Ovary (tissue), 10 donors: ENCODE measurements at places on chromosomes 7 and 10. TPM values are rescaled to one million over a fixed set of nuclear protein-coding genes. Genes with fewer than 3 reads are reported as not detected.
A peak's percentile ranks its signal among the peaks of the same experiment; 100 is the strongest.

DNA sequence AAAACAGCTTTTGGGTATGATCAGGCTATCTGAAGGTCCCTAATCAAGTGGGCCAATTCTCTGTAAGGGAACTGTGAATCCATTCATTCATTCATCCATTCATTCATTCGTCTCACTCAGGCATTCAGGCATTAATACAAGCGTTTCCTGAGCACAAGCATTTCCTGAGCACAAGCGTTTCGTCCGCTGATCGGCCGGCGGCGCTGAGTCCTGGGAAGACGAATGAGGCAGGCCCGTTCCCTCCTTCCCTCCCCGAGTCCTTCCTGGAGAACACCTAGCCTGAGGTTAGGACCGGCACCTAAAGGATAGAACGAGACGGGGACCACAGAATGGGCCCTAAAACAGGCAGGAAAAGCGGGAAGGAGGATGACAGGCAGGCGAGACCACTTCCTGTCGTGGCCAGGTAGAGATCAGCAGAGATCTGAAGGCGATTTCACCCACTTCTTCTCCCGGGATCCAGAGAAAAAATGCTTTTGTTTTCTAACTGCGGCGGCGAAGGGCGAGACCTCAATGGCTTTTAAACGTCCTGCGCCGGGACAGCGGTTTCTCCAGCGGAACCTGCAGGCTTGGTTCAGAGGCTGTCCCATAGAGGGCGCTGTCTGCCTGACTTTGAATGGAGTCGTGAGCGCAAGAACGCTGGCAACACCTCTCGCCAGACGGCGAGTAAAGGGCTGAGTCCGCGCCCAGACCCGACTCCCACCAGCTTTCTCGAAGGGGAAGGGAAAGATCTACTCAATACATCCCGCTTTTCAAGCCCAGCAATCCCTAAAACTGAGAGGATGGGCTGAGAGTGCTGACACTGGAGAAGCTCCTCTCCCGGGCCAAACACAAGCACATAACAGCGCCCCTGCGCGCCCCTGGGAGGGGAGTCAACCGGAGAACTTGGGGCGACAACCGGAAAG, 2.9 kb upstream of the HMX3 start:
- DNase-seq = peak; percentile 75
- H3K27me3 ChIP-seq = peaks cover 14% of the 10 kb centered on the region
- no peak overlapping the region for H3K27ac ChIP-seq
- H3K4me3 ChIP-seq = no peak overlapping the region

Gene NKX1-2
- 0.05 TPM for total RNA-seq

DNA sequence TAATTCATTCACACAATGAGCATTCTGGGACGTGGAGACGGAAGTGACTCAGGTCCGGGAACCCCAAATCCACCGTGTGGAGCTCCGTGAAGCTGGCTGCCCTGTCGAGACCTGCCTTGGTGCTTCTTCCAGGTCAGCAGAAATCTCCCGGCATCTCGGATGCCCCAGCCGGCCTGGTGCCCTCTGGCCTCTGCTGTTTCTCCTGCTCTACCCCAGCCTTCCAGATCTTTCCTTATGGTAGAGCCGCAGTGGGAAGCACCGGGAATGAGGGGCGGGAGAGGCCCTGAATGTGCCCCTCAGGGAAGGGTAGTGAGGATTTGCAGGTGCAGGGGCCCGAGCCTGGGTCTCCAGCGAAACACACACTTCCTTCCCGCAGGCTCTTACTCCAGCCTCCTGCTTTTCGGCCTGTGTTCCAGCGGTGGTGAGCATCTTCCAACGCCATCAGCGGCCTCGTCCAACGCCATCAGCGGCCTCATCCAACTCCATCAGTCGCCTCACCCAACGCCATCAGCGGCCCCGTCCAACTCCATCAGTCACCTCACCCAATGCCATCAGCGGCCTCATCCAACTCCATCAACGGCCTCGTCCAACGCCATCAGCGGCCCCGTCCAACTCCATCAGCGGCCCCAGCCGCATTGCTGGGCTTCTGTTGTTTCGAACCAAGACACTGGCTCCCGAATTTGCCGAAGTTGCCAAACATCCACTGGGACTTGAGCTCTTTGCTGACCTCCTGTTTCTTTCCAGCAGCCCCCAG, 57.1 kb upstream of the PDGFA start:
- H3K36me3 ChIP-seq = no peaks in the 10 kb centered on the region
- no peaks in the 10 kb centered on the region for H3K4me1 ChIP-seq
- H3K27me3 ChIP-seq = no peaks in the 10 kb centered on the region

GRCh38 chr10:533186-533585, 156.3 kb downstream of the DIP2C start:
- H3K36me3 ChIP-seq = no peaks in the 10 kb centered on the region
- DNase-seq = no peak
- H3K4me1 ChIP-seq = peaks cover 13% of the 10 kb centered on the region
- no peak overlapping the region for H3K4me3 ChIP-seq
- no peaks in the 10 kb centered on the region for H3K27me3 ChIP-seq

DNA sequence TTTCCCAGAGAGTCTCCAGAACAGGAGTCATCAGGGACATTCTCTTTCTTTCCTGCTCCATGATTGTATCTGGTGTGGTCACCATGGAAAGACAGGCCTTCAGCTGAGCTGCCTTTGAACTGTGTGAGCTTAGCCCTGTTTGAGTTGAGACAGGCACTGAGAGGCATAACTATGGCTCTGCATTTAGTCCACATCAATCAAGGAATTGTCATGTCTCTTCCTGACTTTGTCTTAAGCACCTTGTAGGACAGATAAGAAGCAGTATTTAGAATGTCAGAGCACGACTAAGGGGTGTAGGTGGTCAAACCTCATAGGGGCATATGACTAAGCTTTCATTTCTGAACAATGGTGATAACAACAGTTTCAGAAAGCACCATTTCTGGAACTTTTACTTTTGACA, 53.5 kb downstream of the EPDR1 start:
- no peaks in the 10 kb centered on the region for H3K27me3 ChIP-seq
- peaks cover 4% of the 10 kb centered on the region for H3K4me1 ChIP-seq
- H3K36me3 ChIP-seq = no peaks in the 10 kb centered on the region
- H3K4me3 ChIP-seq = no peak overlapping the region
- H3K27ac ChIP-seq = no peak overlapping the region

GRCh38 chr7:90270431-90271178, 25.6 kb downstream of the CFAP69 start:
- no peaks in the 10 kb centered on the region for H3K4me1 ChIP-seq
- DNase-seq = no peak
- H3K27ac ChIP-seq = no peak overlapping the region
- no peaks in the 10 kb centered on the region for H3K36me3 ChIP-seq
- no peak overlapping the region for H3K4me3 ChIP-seq
- no peaks in the 10 kb centered on the region for H3K27me3 ChIP-seq

DNA sequence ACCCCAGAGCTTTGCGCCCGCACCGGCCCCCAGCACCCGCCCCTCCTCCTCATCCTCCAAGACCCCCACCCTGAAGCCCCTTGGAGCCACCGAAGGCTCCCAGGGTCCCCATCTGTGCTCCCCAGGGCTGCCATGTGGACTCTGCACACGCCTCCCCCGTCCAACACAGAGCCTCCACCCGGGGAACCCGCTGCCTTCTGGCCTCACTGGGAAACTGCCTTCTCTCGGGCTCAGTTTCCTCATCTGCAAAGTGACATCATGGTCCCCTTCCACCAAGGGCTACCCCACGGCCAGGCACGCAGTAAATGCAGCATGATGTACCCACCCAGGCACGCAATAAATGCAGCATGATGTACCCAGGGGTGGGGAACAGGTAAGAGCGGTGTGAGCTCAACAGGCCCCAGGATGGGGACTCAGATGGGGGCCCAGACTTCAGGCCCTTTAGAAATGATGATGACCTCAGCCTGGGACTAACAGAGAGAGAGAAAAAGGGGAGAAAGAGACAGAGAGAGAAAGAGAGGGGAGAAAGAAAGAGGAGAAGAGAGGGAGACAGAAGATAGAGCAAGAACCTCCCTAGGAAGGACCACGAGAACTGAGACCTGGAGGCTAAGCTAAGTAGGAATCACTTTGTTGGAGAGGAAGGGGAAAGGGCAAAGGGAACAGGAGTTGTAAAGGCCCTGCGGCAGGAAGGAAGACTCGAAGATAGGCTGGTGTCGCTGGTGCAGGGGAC, 2.5 kb upstream of the MICALL2 start:
- DNase-seq = no peak
- H3K27me3 ChIP-seq = no peaks in the 10 kb centered on the region
- H3K36me3 ChIP-seq = no peaks in the 10 kb centered on the region
- peaks cover 9% of the 10 kb centered on the region for H3K4me1 ChIP-seq
- H3K4me3 ChIP-seq = no peak overlapping the region

DNA sequence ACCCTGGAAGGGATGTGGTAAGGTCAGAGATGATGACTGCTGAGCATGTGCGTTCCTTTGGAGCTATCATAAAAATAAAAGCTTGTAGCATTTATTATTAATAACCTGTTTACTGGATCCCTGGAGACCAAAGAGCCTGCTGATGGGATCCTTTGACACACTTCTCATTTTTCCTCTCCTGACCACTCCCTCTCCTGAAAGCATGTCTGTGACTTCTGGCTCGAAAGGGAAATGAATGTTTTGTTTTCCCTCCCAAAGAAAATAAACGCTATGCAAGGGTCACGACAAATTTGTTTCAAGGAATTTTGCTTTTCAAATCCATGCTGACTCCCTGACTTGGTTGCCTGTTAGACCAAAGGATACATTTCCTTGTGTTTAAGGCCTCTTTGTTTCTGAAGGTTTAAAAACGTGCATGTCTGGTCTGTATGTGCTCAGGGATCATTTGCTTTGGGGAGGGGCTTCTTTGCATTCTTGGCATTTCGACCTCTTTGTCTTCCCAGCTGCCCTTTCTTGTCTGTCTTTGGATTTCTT, 185.1 kb upstream of the AGK start:
- no peak overlapping the region for H3K4me3 ChIP-seq
- H3K27ac ChIP-seq = no peak overlapping the region
- DNase-seq = no peak
- H3K4me1 ChIP-seq = no peaks in the 10 kb centered on the region
- no peaks in the 10 kb centered on the region for H3K27me3 ChIP-seq

DNA sequence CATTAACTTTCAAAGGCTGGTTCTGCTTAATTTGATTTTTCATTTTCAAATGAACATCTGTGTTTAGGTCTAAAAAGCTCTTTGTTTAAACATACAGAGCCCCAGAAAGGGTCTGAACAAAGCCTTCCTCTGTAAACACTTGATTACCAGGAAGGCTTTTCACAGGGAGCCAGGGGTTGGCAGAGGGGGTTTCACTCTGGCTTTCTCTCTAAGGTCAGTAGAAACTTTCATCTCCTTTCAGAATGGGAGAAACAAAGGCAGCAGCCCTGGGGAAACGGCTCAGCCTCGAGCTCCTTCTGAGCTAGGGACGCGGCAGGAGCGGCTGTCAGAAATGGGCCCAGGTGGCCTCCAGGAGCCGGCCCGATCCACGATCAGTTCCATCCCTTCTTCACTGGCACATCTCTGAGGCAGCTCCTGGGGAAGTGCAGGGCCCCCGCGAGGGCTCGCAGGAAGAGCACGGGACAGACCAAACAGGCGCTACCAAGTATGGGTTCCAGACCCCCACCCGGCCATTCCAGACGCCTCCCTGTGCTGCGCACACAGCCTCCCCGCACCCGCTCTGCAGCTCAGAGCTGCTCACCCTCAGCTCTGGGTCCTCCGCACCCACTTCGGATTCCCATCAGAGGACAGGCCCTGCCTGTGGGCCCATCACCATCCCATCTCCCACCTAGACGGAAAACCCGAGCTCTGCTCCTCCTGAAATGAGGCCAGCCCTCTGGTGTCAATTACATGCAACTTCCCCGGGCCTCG, 124.1 kb downstream of the MAD1L1 start:
- no peaks in the 10 kb centered on the region for H3K27me3 ChIP-seq
- no peak for DNase-seq
- no peaks in the 10 kb centered on the region for H3K36me3 ChIP-seq
- peaks cover 10% of the 10 kb centered on the region for H3K4me1 ChIP-seq
- no peak overlapping the region for H3K27ac ChIP-seq
- H3K4me3 ChIP-seq = no peak overlapping the region

Gene MRPS33
- 20.0 TPM for total RNA-seq

DNA sequence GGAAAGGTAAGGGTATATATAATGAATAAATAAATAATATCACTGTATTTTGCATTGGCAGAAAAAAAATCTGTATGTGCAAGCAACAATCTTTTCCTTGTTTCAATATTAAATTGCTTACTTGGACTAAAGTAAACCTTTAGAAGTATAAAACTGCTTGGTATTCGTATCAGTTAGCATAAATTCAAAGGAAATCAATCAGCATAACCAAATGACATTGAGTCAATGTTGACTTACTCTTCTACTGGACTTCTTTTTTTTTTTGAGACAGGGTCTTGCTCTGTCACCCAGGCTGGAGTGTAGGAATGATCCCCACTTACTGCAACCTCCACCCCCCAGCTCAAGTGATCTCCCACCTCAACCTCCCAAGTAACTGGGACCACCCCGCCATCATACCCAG, 42.3 kb upstream of the KMT2C start:
- H3K27ac ChIP-seq = no peak overlapping the region
- no peaks in the 10 kb centered on the region for H3K36me3 ChIP-seq
- no peaks in the 10 kb centered on the region for H3K27me3 ChIP-seq
- H3K4me3 ChIP-seq = no peak overlapping the region
- no peak for DNase-seq

DNA sequence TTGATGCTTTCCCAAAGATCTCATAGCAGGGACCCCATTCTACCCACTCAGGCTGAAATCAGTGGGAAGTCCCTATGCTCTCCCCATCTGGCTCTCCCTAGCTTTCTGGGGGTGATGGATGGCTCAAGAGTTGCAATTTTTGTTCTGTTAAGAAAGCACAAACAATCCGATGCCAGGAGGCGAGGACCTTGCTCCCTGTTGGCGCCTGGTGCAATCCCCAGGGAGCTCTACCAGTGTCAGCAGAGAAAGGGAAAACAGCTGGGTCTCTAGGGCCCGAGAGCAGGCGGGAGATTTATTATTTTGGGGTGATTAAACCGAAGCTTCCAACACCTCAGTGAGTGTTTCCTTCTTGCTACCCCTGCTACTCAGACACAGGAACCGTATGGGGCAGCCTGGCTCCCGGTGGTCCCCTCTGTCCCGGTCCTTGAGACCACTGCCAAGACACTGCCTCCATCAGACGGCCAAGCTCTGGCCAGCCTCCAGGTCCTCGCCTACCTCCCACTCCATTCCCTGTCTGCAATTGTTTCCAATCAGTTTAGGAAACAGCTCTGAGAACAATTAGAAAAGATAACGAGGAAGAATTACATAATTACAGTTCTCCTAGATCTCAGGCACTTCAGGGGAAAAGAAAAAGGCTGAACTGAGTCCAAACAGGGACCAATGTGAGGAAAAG, 147.9 kb downstream of the PLXNA4 start:
- H3K4me3 ChIP-seq = no peak overlapping the region
- H3K27ac ChIP-seq = no peak overlapping the region
- no peaks in the 10 kb centered on the region for H3K36me3 ChIP-seq
- DNase-seq = no peak
- peaks cover 10% of the 10 kb centered on the region for H3K4me1 ChIP-seq

DNA sequence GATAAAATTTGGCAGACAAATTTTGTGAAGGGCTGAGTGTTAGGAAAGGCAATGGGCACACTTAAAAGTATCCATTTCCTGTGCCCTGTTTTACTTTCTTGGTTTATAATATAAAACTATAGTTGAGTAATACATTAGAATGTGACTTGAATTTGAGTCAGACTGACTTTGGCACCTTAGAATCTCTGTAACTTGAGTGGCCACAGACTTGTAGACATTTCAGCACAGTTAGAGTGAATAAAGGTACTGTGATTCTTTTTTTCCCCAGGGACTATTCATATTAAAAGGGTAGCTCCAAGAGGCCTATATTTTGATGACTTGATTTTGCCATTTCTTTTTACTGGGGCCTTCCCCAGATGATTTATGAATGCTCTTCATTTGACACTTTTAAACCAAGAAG, 22.4 kb downstream of the GBF1 start:
- H3K4me3 ChIP-seq = no peak overlapping the region
- H3K36me3 ChIP-seq = no peaks in the 10 kb centered on the region
- H3K27me3 ChIP-seq = no peaks in the 10 kb centered on the region
- peaks cover 3% of the 10 kb centered on the region for H3K4me1 ChIP-seq

Gene UBN2
- 23.8 TPM for total RNA-seq

Gene SPDYE1
- total RNA-seq = not detected

Gene ITGB8
- total RNA-seq = 14.1 TPM
